ENCODE measurements at places on chromosomes 11 and 22.

DNA sequence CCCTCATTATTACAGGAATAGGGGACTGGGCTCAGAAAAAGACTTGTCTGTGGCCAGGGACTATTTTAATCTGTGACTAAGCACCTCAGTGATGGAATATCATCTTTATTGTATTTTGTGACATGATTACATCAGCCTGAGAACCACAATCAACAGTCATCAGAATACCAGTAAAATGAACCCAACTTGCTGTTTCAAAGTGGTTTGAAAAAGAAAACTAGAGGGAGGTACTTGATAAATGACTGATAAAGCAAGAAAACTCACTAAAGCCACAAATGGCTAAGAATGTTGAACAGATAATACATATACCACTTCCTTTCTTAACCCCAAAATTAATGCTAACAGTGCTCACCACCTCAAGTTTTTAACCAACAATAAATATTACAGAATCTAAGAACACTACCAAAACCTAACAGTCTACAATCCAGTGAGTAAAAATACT, 155.7 kb downstream of the ATG16L2 start:
- DNase-seq, result no peak

DNA sequence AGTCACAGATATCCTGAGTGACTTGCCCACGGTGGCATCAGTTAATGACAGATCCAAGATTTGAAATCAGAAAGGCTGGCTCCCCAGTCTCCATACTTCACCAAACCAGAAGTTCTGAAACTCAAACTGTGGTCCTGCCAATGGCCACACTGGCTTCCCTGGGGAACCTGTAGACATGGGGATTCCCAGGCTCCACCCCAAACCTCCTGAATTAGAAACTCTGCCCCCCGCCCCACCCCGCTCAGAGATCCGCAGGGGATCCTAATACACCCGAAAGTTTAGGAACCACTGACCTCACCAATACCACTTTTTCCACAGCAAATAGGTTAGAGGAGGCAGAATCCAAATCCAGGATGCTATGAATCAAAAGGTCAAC, 15.3 kb downstream of the RTN4RL2 start:
- no peak for DNase-seq

DNA sequence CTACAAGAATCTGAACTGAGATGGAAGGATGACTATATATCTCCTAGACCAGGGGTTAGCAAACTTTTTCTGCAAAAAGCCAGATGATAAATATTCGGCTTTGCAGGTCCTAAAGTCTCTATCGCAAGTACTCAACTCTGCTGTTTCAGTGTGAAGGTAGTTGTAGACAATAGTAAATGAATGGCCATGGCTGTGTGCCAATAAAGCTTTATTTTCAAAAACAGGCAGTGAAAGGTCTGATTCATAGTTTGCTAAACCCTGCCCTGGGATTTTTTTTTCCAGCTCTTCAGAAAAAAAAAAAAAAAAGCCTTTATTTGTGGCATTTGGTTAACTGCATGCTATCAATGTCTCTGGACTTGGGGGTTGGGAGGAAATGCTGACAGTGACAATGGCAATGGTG, 37.5 kb downstream of the FAM227A start:
- DNase-seq, result no peak

- no peak for DNase-seq
Observed at GRCh38 chr11:3136546-3137455, 28.3 kb downstream of the OSBPL5 start.

- DNase-seq, result no peak
Observed at GRCh38 chr11:30143098-30143705, 87.6 kb upstream of the FSHB start.

- DNase-seq, result no peak
Observed at GRCh38 chr11:71999798-72000197, 1.1 kb downstream of the IL18BP start.

Measured in stimulated activated CD8-positive, alpha-beta memory T cell treated with anti-CD3 and anti-CD28 coated beads, Interleukin-2, amount 100 ng/mL, for 1 hour (primary cell).